Stimulated activated naive B cell treated with anti-CD40 and anti-IgM and Interleukin-4, amounts not matched to agents 10 μg/mL and 1 μg/mL and 100 μg/mL, for 72 hours (primary cell): ENCODE measurements at places on chromosomes 2 and 18.

DNA sequence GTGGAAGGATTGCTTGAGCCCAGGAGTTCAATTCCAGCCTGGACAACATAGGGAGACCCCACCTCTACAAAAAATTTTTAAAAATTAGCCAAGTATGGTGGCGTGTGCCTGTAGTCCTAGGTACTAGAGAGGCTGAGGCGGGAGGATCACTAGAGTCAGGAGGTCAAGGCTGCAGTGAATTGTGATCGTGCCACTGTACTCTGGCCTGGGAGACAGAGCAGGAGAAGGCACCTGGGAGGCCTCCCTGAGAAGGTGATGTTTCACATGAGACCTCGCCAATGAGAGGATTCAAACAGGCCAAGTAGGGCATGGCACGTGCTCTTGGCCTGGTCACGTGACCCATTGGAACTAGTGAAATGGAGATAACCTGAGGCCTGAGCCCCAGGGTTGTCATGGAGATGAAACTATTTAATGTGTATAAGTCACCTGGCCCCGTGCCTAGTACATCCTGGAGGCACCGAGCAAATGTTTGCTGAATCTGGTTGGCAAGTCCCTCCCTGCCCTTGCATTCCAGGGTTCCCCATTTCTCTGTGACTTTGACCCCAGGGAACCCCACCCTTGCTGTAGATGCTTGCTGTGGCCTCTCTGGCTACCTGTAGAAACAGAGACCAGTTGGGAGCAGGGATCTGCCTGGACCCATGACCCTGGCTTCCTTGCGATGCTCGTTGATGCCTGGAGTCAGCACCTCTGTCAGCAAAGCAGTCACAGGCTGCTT is 26.1 kb upstream of the ROCK2 start:
- no peak overlapping the region for H3K27ac ChIP-seq
- H3K27me3 ChIP-seq: no peaks in the 10 kb centered on the region
- no peaks in the 10 kb centered on the region for H3K36me3 ChIP-seq
- peaks cover 25% of the 10 kb centered on the region for H3K4me1 ChIP-seq

- H3K36me3 ChIP-seq: no peaks in the 10 kb centered on the region
- no peaks in the 10 kb centered on the region for H3K27me3 ChIP-seq
- H3K4me1 ChIP-seq: no peaks in the 10 kb centered on the region
- H3K27ac ChIP-seq: no peak overlapping the region
- H3K4me3 ChIP-seq: no peak overlapping the region
- DNase-seq: no peak
These were observed 47.4 kb downstream of the SLC8A1 start for GRCh38 chr2:40404517-40404916.

DNA sequence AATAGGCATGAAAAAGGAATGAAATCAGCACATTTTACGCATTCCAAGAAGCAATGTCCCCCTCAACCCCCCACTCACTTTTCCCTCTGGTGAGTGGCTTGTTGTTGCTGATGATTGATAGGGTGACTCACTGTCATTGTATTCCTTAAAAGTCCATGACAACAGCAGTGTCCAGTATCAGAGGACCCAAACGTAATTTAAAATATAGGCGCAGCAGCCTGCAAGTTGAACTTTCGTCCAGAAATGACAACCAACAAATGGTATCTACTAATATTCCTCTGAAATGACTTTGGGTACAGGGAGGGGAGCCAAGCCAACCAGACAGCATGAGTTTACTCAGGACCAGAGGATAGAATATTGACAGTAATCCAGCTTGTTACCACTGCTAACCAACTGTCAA is 182.9 kb upstream of the SIX3 start:
- no peak overlapping the region for H3K4me3 ChIP-seq
- no peak overlapping the region for H3K27ac ChIP-seq
- peaks cover 27% of the 10 kb centered on the region for H3K4me1 ChIP-seq

- no peaks in the 10 kb centered on the region for H3K36me3 ChIP-seq
- H3K4me3 ChIP-seq: no peak overlapping the region
- H3K4me1 ChIP-seq: no peaks in the 10 kb centered on the region
- no peak for DNase-seq
- H3K27ac ChIP-seq: no peak overlapping the region
These were observed 297.2 kb downstream of the NDUFA10 start for GRCh38 chr2:239727776-239728600.

DNA sequence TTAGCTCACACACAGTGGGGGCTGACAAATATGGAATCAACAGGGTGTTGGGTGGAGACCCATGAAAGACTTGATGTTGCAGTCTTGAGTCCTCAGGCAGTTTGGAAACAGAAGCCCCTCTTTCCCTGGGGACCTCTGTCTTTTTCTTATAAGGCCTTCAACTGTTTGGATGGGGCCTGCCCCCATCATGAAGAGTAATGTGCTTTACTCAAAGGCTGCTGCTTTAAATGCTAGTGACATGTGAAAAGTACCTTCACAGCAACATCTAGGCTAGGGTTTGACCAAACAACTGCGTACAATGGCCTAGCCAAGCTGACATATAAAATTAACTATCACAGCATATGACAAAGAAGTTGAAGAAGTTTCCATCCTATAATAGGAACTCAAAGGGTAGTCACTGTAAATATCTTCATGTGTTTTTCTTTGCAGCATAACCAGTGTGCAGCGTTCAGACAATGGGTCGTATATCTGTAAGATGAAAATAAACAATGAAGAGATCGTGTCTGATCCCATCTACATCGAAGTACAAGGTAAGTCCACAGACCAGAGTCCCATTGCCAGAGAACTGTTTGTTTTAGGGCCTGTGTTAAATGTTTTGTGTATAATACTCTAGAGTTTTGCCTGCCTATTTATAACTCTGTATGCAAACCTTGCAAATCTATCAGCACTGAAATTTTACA is 46.3 kb downstream of the MERTK start:
- no peak for DNase-seq
- no peak overlapping the region for H3K4me3 ChIP-seq
- H3K36me3 ChIP-seq: no peaks in the 10 kb centered on the region
- H3K4me1 ChIP-seq: no peaks in the 10 kb centered on the region
- peaks cover 18% of the 10 kb centered on the region for H3K27me3 ChIP-seq

- H3K27ac ChIP-seq: no peak overlapping the region
- no peaks in the 10 kb centered on the region for H3K36me3 ChIP-seq
- peaks cover 13% of the 10 kb centered on the region for H3K4me1 ChIP-seq
- no peak overlapping the region for H3K4me3 ChIP-seq
- peaks cover 69% of the 10 kb centered on the region for H3K27me3 ChIP-seq
These were observed 2.3 kb downstream of the FOXI3 start for GRCh38 chr2:88450186-88450585.

- no peaks in the 10 kb centered on the region for H3K4me1 ChIP-seq
- H3K27me3 ChIP-seq: peaks cover 10% of the 10 kb centered on the region
- DNase-seq: no peak
- H3K27ac ChIP-seq: no peak overlapping the region
These were observed 79.9 kb downstream of the ANTXR1 start for GRCh38 chr2:69092857-69093256.

GRCh38 chr2:1778566-1778965 is 34.3 kb upstream of the PXDN start:
- no peak overlapping the region for H3K4me3 ChIP-seq
- H3K27ac ChIP-seq: no peak overlapping the region
- peaks cover 39% of the 10 kb centered on the region for H3K27me3 ChIP-seq
- no peaks in the 10 kb centered on the region for H3K36me3 ChIP-seq

DNA sequence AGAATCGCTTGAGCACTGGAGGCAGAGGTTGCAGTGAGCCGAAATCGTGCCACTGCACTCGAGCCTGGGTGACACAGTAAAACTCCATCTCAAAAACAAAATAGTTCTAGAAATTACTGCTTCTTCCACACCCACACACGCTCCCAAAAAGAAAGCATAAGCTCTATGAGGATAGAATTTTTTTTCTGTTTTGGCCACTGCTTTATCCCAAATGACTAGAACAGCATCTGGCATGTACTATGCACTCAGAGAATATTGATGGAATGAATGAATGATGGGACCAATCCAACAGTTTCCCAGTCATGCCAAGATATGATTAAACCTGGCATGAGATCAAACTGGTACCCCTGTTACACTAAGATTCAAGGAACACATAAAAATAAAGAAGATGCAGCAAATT is 455.4 kb upstream of the CHAC2 start:
- no peaks in the 10 kb centered on the region for H3K27me3 ChIP-seq
- DNase-seq: no peak
- H3K4me1 ChIP-seq: no peaks in the 10 kb centered on the region
- H3K4me3 ChIP-seq: no peak overlapping the region
- no peaks in the 10 kb centered on the region for H3K36me3 ChIP-seq
- H3K27ac ChIP-seq: no peak overlapping the region

DNA sequence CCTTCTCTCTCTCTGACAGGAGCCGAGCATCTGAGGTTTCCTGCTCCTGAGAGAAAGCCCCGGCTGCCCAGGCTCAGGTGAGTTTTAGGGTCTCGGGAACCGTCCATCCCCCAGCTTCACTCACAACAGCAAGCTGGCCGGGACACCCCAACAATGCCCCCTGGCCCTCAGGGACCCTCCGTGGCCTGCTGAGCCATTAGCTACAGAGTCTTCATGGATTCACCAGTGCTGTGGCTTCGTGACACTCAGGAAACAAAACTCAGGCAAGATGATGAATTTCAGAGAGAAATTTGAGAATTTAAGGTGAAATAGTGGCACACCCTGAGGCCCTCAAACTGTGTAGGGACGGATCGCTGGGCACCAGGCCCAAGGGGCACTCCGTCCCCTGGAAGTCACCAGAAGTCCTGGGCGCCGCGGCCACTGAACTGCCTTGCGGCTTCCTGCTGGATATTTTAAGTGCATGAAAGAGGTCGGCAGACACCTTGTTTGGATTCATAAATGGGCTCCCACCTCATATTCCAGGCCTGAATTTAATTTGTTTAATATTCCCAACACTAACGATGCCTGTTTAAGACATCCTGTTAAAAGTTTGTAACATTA is 368.3 kb upstream of the SALL3 start:
- no peak overlapping the region for H3K27ac ChIP-seq
- no peaks in the 10 kb centered on the region for H3K27me3 ChIP-seq
- H3K36me3 ChIP-seq: no peaks in the 10 kb centered on the region
- DNase-seq: no peak
- no peak overlapping the region for H3K4me3 ChIP-seq

DNA sequence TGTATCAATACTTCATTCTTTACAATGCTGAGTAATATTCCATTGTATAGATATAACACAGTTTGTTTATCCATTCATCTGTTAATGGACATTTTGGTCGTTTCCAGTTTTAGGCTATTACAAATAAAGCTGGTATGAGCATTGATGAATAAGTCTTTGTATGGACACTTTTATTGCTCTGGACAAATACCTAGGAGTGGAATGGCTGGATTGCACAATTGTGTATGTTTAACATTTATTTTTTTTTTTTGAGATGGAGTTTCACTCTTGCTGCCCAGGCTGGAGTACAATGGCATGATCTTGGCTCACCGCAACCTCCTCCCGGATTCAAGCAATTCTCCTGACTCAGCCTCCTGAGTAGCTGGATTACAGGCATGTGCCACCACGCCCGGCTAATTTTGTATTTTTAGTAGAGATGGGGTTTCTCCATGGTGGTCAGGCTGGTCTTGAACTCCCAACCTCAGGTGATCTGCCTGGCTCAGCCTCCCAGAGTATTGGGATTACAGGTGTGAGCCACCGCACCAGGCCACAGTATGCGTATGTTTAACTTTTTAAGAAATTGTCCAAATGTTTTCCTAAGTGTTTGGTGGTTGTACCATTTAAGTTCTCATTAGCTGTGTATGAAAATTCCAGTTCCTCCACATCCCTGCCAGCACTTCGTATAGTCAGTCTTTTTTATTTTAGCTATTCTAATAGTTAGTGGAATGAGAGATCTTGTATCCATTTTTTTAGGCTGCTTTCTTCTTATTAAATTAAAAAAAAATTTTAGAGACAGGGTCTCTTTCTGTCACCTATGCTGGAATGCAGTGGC is 194.9 kb upstream of the HAAO start:
- H3K4me1 ChIP-seq: no peaks in the 10 kb centered on the region
- no peak for DNase-seq
- no peaks in the 10 kb centered on the region for H3K36me3 ChIP-seq
- no peaks in the 10 kb centered on the region for H3K27me3 ChIP-seq
- no peak overlapping the region for H3K4me3 ChIP-seq
- H3K27ac ChIP-seq: no peak overlapping the region

DNA sequence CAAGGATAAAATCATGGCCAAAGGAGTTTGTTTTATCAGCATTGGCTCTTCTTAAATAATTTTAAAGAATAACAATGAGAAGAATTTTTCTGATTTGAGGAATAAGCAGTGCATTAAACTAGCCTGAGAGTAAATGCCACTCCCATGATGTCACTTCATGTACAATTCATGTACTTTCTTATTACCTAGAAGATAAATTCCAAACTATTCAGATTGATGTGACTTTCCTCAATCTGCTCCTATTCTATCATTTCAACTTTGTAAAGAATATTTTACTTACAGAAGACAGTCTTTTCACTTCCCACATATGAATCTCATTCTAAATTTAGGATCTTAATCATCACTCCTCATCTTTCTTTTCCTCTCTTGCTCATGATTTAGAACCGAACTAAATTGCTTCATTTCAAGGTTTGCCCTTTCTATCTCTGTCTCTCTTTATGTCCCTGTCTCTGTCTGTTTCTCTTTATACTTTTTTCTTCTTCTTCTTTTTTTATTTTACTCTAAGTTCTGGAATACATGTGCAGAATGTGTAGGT is 1142.0 kb upstream of the PIK3C3 start:
- no peaks in the 10 kb centered on the region for H3K4me1 ChIP-seq
- no peaks in the 10 kb centered on the region for H3K36me3 ChIP-seq
- H3K27ac ChIP-seq: no peak overlapping the region
- H3K27me3 ChIP-seq: no peaks in the 10 kb centered on the region
- H3K4me3 ChIP-seq: no peak overlapping the region

DNA sequence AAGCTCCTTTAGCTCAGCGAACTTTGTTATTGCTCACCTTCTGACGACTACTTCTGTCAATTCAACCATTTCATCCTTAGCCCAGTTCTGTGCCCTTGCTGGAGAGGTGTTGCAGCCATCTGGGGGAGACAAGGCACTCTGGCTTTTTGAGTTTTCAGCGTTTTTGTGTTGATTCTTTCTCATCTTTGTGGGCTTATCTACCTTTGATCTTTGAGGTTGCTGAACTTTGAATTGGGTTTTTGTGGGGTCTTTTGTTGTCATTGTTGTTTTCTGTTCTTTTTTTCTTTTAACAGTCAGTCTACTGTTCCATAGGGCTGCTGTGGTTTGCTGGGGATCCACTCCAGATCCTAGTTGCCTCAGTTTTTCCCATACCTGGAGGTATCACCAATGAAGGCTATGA is 57.3 kb downstream of the GTF3C3 start:
- peaks cover 19% of the 10 kb centered on the region for H3K36me3 ChIP-seq
- no peaks in the 10 kb centered on the region for H3K27me3 ChIP-seq
- H3K4me1 ChIP-seq: no peaks in the 10 kb centered on the region
- DNase-seq: no peak
- H3K27ac ChIP-seq: no peak overlapping the region

DNA sequence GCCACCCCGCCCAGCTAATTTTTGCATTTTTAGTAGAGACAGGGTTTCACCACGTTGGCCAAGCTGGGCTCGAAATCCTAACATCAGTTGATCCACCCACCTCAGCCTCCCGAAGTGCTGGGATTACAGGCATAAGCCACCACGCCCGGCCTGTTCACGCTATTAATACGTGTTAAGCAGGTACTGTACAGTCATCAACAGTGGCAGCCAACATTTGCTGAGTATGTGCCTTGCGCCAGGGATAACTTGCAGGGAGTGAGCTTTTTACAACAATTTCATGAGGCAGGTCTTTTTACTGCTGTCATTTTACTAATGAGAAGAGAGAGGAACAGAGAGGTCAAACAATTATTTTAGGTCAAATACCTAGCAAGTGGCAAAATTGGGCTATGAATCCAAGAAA is 115.2 kb downstream of the AP1S3 start:
- H3K36me3 ChIP-seq: peaks cover under 1% of the 10 kb centered on the region
- no peaks in the 10 kb centered on the region for H3K4me1 ChIP-seq
- no peaks in the 10 kb centered on the region for H3K27me3 ChIP-seq
- H3K27ac ChIP-seq: no peak overlapping the region
- H3K4me3 ChIP-seq: no peak overlapping the region
